ENCODE measurements at places on chromosomes 16 and 17. TPM values are rescaled to one million over a fixed set of nuclear protein-coding genes. Genes with fewer than 3 reads are reported as not detected.
A peak's percentile ranks its signal among the peaks of the same experiment; 100 is the strongest.

GRCh38 chr16:66566051-66566901, at the start of gene CMTM1:
Gene CMTM1 (plus strand): TSS chr16:66566439. CDS start chr16:66566514, 75 bp downstream.
- no peak within 1 kb of the TSS for H3K4me3 ChIP-seq
- no peaks in the 10 kb centered on the region for H3K27me3 ChIP-seq
- peaks cover 60% of the 10 kb centered on the region for H3K4me1 ChIP-seq
- H3K36me3 ChIP-seq = peaks cover 61% of the 10 kb centered on the region
- DNase-seq = no peak
- peak within 1 kb of the TSS; percentile 18 for H3K27ac ChIP-seq

DNA sequence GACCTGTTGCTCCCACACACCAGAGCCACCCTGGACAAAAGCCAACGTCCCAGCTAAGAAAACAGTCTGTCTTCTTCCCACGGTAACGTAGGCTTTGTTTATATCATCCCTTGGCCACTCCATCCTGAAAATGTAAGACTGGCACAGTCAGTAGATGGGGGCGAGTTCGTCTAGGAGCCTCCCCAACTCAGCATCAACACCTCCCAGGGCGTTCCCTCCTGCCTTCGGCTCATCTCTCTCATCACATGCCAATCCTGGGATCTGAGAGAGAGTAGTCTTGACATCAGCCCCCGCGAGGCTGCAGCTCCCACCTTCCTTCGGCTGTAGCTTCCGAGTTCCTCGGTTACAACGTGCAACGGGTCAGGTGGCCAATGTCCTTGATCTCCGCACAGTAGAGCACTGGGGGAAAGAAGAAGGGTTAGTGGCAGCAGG, 894 bp downstream of the RNF227 start:
- peak overlapping the region; percentile 92 for H3K4me3 ChIP-seq
- no peaks in the 10 kb centered on the region for H3K27me3 ChIP-seq
- H3K27ac ChIP-seq = peak overlapping the region; percentile 96
- no peak for DNase-seq

- no peak overlapping the region for H3K4me3 ChIP-seq
- DNase-seq = no peak
- H3K27ac ChIP-seq = no peak overlapping the region
- H3K27me3 ChIP-seq = peaks cover 10% of the 10 kb centered on the region
- H3K36me3 ChIP-seq = no peaks in the 10 kb centered on the region
Measured at GRCh38 chr16:10514369-10515055, 65.9 kb downstream of the EMP2 start.

DNA sequence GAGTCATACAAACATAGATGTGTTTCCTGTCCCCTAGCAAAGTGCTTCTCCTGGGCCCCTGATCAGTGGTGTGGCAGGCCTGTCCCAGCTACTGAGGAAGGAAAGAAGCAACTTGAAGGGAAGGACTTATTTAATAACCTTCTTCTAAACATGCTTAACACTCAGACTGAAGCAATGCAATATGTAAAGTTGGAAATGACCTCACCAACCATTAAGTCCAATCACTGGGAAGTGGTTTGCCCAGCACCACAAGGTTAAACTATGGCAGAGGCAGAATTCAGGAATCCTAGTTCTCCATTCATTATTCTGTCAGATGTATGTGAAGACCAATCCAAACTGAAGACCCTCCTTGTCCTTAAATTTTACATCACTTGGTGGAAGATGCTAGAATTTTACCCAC, 39.1 kb downstream of the CENPV start:
- peaks cover 4% of the 10 kb centered on the region for H3K36me3 ChIP-seq
- H3K27ac ChIP-seq = no peak overlapping the region
- no peak overlapping the region for H3K4me3 ChIP-seq
- H3K27me3 ChIP-seq = no peaks in the 10 kb centered on the region
- no peak for DNase-seq

DNA sequence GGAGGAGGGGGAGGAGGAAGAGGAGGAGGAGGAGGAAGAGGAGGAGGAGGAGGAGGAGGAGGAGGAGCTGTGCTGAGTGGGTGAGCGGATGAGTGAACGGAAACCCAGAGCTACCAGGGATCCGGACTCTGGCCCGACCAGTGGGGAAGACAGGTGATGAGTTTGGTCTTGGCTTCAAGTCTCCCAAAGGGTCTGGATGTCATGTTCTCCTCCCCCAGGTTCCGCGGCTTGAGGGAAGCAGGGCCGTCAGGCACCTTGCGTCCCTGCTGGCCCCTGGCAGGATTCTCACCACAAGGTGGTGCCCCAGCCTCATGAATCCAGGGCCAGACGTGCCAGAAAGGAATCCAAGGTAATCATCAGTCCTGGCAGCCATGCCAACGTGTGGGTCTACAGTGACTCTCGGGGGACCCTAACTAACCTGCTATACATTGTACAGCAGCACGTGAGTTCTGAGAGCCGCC, 13.5 kb upstream of the ABAT start:
- H3K27me3 ChIP-seq = no peaks in the 10 kb centered on the region
- H3K36me3 ChIP-seq = no peaks in the 10 kb centered on the region
- H3K27ac ChIP-seq = no peak overlapping the region
- no peaks in the 10 kb centered on the region for H3K4me1 ChIP-seq

- no peak for DNase-seq
- peaks cover 7% of the 10 kb centered on the region for H3K27me3 ChIP-seq
- H3K4me1 ChIP-seq = no peaks in the 10 kb centered on the region
- no peaks in the 10 kb centered on the region for H3K36me3 ChIP-seq
- H3K4me3 ChIP-seq = no peak overlapping the region
Measured at GRCh38 chr17:6139447-6139832, 69.3 kb downstream of the WSCD1 start.

DNA sequence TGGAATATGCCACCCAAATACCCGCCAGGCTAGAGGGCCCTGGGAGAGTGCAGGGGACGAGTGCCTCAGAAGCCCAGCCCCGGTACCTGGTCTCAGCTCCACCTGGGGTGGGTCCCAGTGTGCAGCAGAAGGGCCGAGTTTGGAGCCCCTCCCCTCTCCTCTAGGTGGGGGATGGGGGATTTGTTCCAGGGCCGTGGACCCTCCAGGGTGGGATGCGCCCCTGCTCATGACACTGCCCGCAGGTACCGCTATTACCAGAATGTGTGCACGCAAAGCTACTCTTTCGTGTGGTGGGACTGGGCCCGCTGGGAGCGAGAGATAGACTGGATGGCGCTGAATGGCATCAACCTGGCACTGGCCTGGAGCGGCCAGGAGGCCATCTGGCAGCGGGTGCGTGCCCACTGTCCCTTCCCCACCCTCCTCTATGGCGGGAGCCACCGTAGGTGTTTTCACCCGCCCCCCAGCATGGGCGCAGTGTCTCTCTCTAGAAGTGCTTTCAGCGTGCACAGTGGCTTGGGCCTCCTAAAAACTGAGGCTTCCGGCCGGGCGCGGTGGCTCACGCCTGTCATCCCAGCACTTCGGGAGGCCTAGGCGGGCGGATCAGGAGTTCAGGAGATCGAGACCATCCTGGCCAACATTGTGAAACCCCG, 1.2 kb downstream of the NAGLU start:
- H3K4me3 ChIP-seq = peak overlapping the region; percentile 90
- DNase-seq = no peak
- H3K27me3 ChIP-seq = peaks cover 12% of the 10 kb centered on the region
- peaks cover 8% of the 10 kb centered on the region for H3K36me3 ChIP-seq
- H3K4me1 ChIP-seq = peaks cover 31% of the 10 kb centered on the region
- H3K27ac ChIP-seq = no peak overlapping the region

GRCh38 chr17:64386412-64387144, 4.1 kb downstream of the PECAM1 start:
- no peak overlapping the region for H3K27ac ChIP-seq
- no peak overlapping the region for H3K4me3 ChIP-seq
- peaks cover 3% of the 10 kb centered on the region for H3K36me3 ChIP-seq
- no peak for DNase-seq
- H3K27me3 ChIP-seq = peaks cover 8% of the 10 kb centered on the region

- no peaks in the 10 kb centered on the region for H3K27me3 ChIP-seq
- no peak for DNase-seq
- H3K36me3 ChIP-seq = peaks cover 39% of the 10 kb centered on the region
- H3K4me1 ChIP-seq = peaks cover 50% of the 10 kb centered on the region
- H3K4me3 ChIP-seq = no peak overlapping the region
Measured at GRCh38 chr16:11007714-11008280, 63.4 kb downstream of the CLEC16A start.

DNA sequence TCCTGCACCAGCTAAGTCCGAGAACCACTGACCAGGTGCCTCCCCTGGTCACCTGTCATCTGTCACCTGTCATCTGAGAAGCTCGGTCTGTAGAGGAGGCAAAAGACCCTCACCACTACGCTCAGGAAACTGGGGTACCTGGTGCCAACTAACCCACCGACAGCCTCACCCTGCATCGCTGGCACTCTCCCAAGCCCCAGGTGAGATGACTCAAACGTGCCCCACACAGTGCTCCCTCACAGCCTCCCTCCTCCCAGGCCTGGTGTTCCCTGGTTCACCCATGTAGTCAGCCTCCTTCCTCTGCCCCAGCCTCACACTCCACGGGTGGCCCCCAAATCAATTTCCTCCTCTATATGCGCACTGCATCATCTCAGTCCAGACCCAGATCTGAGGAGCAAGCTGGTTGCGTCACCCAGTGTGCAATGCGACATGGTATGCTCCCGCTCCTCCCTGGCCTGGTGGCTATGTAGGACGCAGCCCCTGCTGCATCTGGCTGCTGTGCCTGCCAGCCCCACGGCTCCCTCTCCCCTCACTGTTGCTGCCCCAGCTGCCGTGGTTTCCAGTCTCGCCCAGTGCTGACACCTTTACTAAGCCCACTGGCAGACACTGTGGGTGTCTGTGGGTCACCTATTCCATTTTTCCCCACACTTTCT, 68.3 kb downstream of the GTF3C1 start:
- no peaks in the 10 kb centered on the region for H3K27me3 ChIP-seq
- peaks cover 47% of the 10 kb centered on the region for H3K36me3 ChIP-seq
- no peaks in the 10 kb centered on the region for H3K4me1 ChIP-seq
- H3K27ac ChIP-seq = no peak overlapping the region

DNA sequence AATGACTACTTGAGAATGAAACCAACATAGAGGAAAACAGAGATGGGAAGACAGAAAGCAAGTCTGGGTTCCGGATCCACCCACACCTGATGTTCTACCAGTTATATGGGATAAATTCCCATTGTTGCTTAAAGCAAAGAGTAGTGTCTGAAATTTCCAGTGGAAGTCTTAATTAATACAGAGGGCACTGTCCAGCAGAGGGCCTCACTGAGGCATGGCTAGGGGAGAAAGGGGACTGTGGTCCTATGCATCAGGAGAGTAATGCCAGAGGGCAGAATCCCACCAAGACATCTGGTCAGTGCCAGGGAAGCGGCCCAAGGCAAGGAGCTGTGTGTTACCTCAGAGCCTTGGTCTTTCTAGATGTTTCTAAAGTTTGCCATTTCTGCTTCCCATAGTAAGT, 7.5 kb upstream of the UMOD start:
- H3K4me3 ChIP-seq = no peak overlapping the region
- no peak overlapping the region for H3K27ac ChIP-seq
- no peaks in the 10 kb centered on the region for H3K4me1 ChIP-seq
- H3K36me3 ChIP-seq = no peaks in the 10 kb centered on the region

DNA sequence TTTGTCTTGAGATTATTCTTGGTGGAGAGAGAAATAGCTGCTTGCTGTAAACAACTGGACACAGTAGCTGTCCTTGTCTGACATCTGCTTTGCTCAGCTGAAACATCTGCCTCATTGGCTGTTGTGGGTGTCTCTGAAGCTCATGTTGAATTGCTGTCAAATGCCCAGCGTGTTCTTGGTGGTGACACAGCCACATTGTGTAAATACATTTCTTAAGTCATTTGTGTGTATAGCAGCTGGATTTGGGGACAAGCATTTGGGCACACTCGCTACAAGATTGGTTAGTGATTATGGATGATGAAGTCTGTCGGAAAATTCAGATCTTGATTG, 5.3 kb downstream of the FAM234A start:
- no peak for DNase-seq
- H3K27me3 ChIP-seq = peaks cover 11% of the 10 kb centered on the region
- no peaks in the 10 kb centered on the region for H3K36me3 ChIP-seq

GRCh38 chr17:42087042-42087701, 11.1 kb downstream of the ZNF385C start:
- H3K4me1 ChIP-seq = no peaks in the 10 kb centered on the region
- no peak overlapping the region for H3K4me3 ChIP-seq
- no peak for DNase-seq
- peaks cover 6% of the 10 kb centered on the region for H3K27me3 ChIP-seq

SLC5A10 gene
- total RNA-seq = not detected

KRT17 gene
- total RNA-seq = 0.24 TPM

ATP2C2 gene
- not detected for total RNA-seq

Measured in activated T-helper 1 cell treated with anti-CD3 and anti-CD28 coated beads, Interleukin-12 subunit alpha, Interleukin-12 subunit beta, Interleukin-2, Interleukin-4 antibody, amounts not matched to agents 30 ng/mL and 10 ng/mL and 1 ng/mL, durations not matched to agents 14 hours and 24 hours and 36 hours (primary cell).